ENCODE measurements at places on chromosomes 13 and 19.

DNA sequence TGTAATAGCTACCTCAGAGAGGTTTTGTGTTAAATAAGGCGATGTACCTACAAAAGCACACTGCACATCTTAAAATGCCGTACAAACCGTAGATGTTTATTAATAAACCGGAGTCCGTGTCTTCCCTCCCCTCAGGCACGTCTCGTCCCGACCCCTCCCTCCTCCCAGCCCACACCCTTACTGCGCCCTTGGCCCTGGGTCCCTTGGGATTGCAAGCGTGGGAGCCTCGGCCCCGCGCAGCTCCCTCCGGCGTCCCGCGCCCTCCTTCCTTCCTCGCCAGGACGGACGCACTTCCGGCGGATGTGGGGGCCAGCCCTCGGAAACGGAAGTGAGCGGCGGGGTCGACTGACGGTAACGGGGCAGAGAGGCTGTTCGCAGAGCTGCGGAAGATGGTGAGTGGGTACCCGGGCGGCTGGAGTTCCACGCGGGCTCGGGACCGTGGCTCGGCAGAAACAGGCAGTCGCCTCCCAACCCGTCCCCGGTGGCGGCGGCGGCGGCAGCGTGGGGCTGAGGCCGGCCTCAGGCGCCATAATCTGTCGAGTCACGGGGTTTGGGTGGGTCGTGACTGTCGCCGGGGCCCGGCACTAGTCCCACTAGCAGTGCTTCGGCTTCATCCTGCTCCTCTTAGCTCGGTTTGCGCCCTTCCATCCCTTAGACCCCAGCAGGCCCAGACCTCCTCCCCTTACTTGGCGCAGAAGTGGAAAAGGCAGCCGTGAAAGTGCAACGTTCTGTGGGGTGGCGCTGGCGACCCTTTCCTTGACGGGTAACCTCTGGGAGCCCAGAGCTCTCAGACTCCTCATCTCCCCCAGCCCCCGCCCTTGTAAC lies at the start of gene POMP:
Gene POMP, plus strand, starts transcription at position 335 of the 825 bp plus-strand sequence. Its CDS starts 55 bp downstream, at position 390.
- peak; percentile 90 for DNase-seq

GRCh38 chr13:112702986-112703379 lies 13.1 kb downstream of the ATP11A start:
- no peak for DNase-seq

- DNase-seq: no peak
These were observed 321.0 kb downstream of the COG6 start for GRCh38 chr13:39976481-39976880.

DNA sequence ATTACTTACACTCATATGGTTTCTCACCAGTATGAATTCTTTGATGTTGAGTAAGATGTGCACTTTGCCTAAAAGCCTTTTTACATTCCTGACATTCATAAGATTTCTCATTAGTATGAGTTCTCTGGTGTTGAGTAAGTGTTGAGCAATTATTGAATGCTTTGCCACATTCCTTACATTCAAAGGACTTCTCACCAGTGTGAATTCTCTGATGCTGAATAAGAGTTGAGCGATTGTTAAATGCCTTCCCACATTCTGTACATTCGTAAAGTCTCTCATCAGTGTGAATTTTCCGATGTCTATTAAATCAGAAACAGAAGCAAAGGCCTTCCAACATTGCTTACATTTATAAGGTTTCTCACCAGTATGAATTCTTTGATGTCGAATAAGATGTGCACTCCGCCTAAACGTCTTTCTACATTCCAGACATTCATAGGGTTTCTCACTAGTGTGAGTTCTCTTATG lies 14.2 kb upstream of the ZFP30 start:
- DNase-seq: no peak

DNA sequence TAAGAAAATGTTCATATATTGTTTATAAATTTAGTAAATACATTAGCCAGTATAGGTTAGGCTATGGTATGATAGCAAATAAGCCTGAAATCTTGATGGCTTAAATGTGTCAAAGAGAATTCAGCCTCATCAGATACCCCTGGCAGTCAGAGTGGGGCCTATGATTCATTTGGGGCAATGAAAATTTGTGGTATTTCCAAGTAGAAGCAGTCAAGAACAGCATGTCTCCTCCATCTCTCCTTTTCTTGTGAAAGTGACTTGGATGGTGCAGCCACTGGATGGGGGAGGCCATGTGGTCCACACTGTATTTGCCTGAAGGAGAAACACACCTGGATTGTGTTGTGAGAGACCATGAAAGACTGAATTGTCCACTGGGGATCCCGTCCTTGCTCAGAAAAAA lies 82.7 kb downstream of the DLEU7 start:
- DNase-seq: no peak

DNA sequence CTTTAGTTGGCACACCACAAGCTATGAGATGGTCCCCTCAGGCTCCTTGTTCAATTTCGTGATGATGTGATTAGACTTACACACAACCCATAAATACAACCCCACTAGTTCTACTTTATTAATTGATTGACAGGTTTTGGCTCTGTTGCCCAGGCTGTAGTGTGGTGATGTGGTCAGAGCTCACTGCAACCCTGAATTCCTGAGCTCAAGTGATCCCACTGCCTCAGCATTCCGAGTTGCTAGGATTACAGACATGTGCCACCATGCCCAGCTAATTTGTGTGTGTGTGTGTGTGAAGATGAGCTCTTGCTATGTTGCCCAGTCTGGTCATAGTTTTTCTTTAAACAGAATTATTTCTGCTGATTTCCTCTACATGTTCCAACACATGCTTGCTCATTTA lies 17.5 kb upstream of the HTR2A start:
- no peak for DNase-seq

GRCh38 chr19:45824531-45825262 lies 9.6 kb upstream of the RSPH6A start:
- DNase-seq: no peak

- DNase-seq: no peak
These were observed 5.9 kb upstream of the SIGLEC7 start for GRCh38 chr19:51135986-51136762.

DNA sequence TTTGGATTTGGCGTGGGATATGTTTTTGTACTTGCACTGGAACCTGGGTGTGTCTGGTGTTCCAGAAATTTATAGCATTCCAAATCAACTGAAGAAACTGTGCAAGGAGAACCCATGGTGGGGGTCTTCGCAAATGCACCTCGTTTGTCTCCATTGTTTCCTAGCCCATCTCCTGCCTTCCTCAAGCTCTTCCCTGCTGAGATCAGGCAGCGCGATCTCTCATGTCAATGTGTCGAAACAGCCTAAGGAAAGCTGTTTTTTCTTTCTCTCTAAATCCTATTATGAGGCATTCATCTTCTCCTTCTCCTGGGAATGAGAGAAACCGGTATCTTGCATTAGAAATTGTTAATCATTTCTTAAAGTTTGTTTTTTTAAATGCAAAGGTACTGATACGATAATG lies 131.0 kb downstream of the KLF5 start:
- DNase-seq: no peak

All from renal cortex interstitium (tissue), 15 donors.